Omental fat pad (tissue), 4 donors: ENCODE measurements at places on chromosomes 4 and X. TPM values are rescaled to one million over a fixed set of nuclear protein-coding genes. Genes with fewer than 3 reads are reported as not detected.

Gene MAGEE2
- not detected for total RNA-seq

Gene TSPAN6
- 44.4 TPM for total RNA-seq

DNA sequence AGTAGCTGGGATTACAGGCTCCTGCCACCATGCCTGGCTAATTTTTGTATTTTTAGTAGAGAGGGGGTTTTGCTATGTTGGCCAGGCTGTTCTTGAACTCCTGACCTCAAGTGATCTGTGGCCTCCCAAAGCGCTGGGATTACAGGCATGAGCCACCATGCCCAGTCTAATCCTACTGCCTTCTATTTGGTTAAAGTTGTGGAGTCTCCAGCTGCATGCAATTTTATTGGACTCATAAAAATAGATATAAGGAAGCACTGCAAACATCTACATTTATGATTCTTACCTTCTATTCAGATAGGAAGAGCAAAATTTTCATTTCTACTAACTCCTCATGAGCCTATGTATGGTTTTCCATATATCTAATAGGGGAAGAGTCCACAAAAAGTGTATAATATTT lies 13.7 kb downstream of the RIPPLY1 start:
- no peak for DNase-seq

- no peak for DNase-seq
Measured at GRCh38 chrX:153582896-153583295, 16.0 kb downstream of the CCNQ start.

DNA sequence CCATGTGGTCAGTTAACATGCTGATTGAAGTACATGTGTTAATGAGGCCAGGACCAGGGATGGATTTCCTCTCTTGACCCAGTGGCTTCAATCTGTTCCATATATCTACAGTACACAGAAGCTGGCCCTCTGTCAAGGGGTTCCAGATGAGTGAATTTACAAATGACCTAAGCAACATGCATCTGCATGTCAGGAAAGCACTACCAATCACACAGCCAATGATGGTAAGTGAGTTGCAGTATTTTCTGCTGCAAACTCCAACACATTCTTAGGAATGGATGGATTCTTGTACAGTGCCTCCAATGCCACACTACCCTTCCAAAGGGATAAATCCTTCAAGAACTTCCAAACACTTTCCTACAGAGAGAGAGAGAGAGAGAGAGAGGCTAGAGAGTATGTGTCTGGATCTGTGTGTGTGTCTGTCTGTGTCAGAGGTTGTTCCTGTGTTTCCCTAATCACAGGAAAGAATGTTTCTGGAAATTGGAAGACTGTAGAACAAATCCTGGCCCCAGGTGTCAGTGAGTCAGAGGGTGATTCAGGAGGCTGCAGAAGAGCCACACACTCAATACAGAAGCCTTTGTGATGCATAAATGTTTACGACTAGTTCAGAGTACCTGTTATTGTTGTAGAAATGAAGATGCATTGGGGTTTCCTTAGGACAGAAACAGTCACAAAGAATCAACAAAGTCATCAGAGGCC lies 107.5 kb downstream of the GUCY2F start:
- no peak for DNase-seq

DNA sequence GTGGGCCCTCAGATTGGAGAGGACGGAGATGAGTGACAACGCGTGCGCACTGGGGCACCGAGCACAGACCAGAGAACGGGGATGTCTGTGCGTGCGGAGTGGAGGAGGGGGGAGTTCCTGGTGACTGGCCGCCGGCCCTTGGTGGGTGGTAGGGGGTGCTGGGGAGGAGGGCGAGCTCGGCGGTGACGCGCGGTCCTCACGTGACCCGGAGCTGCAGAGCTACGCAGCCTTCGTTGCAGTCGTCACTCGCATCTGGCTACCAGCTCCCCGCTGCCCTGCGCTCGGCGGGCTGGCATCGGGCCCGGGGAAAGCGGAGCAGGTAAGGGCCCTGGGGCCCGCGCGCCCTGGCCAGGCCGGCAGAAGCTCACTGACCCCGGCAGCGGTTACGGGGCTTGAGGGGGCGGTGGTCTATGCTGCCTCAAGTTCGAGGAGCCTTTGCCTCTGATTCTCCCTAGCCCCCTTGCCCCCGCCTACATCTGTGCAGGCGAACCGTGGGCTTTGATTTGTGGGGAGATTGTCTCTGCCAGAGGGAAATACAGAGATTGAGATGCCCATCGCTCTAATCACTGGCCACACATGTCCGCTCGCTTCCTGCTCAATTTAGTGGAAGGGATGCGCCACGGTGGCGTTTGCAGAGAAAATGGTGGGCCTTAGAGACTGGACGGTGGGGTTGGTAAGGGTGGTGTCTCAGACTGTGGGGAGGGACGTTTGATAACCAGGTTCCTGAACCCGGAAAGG lies at the start of gene ARMCX4:
Gene ARMCX4 (plus strand): TSS at position 245 of the 738 bp plus-strand sequence. CDS start 3,134 bp downstream, outside the sequence.
- DNase-seq, result peak; percentile 26

DNA sequence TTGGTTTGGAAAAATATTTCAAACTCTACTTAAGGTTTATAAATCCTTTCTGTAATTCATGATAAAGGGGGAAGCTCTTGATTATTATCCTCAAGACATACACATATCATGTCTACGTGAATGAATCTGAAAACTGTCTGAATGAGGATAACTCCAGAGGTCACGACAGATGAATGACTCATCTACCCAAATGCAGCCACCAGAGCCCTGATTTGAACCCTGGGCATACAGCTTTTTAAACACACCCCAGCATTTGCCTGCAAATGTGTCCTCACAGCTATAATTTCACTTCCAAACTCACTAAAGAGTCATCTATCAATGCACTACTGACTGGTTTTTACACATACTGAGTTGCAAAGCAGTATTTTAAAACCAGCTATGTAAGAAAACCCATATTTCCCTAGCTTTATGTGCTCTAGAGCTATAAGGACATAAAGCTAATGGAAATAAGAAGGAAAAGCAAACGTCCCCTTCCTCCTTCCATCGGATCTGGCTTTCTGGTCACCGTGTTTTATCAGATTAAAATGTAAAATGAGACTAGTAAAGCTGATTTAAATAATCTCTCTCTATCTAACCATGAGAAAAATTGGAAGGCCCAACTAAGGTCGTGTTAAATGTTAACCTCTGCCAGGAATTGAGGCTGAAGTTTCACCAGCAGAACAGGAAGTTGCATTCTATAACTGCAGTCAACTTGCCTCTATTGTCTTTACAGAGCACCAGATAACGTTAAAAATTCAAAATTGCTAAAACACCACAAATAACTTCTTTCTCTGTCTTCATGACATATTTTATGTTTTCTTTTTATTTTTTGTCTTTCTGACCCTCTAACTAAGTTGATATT lies 63.1 kb upstream of the SPP1 start:
- no peak for DNase-seq

GRCh38 chr4:30832639-30833038 lies 112.5 kb downstream of the PCDH7 start:
- no peak for DNase-seq

DNA sequence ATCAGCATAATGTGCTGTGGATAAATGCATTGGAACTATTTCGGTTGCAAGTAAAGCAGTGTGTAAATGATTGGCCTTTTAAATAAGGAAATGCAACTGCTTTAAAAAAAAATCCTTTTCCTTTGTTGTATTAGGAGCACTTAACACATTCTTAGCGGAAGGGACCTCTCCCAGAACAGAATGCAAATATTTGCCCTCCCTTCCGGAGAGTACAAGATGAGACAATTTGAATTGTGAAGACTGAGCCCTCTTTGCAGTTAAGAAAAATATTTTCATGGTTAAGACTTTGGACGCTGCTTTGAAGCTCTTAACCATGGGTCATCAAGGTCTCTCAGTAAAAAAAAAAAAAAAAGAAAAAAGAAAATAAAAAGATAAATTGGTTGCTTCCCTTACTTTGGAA lies 9.5 kb upstream of the NOX1 start:
- DNase-seq, result no peak
